ENCODE measurements at places on chromosomes 11 and 22.
A peak's percentile ranks its signal among the peaks of the same experiment; 100 is the strongest.

- no peak for DNase-seq
Measured at GRCh38 chr11:48006301-48006992, 26.1 kb downstream of the PTPRJ start.

- no peak for DNase-seq
Measured at GRCh38 chr22:42561856-42562255, 8.1 kb downstream of the SERHL2 start.

DNA sequence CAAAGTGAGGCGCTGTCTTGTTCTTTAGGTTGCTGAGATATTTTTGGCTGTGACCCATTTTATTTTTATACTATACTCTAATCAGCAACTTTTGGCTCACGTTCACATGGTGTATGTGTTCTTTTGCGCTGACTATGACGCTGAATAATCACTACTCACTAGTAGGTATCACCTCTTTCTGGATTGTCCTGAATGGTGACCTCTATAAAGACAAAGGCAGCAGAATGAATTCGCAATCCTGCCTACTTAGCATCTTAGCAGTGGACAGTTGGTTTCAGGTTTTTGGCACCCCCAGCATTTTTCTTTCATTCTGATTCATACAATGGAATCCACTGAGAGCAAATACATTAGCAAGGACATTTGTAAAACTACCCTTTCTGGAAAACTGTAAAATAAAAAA is 351.3 kb downstream of the JRKL start:
- DNase-seq: no peak

DNA sequence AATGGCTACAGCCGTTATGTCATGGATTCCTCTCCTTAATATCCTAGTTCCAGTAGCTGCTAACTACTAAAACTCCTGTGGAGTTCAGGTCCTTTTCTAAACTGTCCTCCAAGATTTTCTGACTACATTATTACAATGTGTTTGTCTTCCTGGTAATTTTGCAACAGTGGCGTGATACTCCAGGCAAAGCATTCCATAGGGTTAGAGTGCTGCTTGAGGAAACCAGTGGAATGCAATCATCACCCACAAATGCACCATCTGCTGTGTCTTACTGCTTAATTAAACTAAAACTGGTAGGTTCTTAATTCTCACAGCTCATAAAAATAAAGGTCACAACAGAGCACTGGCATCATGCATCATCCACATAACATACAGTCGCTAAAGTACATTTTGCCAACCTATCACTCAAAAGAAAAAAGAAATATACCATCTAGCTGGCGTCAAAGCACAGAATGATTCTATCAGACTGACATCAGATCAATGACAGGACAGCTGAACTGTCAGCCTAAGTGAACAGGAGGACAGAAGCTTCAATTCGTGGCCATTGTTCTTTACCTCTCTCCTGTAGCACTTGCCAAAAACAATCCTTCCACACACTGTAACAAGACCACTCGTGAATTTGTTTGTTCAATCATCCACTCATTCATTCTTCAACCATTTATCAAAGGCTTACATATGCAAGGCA is 182.5 kb downstream of the CADM1 start:
- DNase-seq: no peak

DNA sequence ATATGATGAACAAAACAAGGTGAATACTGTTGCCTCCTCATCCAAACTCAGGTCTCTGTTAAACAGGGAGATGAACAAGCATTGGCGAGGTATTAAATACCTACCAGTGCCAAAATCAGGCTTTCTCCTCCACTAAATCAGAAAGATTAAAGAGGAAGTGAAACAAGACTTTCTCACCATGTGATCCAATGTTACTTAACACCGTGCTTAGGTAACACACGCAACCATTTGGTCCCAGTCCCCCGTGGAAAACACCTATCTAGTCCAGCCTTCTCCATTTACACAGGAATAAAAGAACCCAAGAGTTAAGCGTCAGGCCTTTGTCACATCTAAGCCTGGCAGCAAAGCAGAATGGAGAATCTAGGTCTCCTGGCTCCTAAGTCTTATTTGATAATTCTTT is 34.5 kb downstream of the TENM4 start:
- DNase-seq: no peak

DNA sequence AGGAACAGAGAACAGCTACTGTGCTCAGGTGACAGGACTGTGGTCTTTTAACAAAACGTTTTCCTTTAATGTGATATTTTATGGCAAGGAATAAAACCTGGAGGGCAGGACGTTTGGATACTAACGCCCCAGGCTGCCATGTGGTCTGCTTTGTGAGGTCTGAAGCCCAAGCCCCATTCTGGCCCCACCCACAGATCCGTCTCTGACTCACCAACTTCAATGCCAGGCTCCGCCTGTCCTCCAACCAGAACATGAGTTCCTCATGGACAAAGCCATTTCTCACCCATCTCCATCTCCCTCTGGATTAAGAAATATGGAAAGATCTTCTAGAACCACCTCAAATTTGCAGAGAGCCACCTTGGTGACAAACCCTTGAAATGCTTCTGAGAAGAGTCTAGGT is 148.8 kb downstream of the CRYBB2 start:
- no peak for DNase-seq

GRCh38 chr11:24348908-24349307 is 147.9 kb upstream of the LUZP2 start:
- DNase-seq: no peak

GRCh38 chr11:100403816-100404215 is 283.3 kb upstream of the ARHGAP42 start:
- no peak for DNase-seq

- peak; percentile 76 for DNase-seq
Measured at GRCh38 chr22:46070803-46071450, 79.4 kb upstream of the PPARA start.

- no peak for DNase-seq
Measured at GRCh38 chr22:47022075-47022473, 259.6 kb downstream of the TBC1D22A start.

- DNase-seq: no peak
Measured at GRCh38 chr11:126588630-126589491, 233.4 kb downstream of the ST3GAL4 start.

DNA sequence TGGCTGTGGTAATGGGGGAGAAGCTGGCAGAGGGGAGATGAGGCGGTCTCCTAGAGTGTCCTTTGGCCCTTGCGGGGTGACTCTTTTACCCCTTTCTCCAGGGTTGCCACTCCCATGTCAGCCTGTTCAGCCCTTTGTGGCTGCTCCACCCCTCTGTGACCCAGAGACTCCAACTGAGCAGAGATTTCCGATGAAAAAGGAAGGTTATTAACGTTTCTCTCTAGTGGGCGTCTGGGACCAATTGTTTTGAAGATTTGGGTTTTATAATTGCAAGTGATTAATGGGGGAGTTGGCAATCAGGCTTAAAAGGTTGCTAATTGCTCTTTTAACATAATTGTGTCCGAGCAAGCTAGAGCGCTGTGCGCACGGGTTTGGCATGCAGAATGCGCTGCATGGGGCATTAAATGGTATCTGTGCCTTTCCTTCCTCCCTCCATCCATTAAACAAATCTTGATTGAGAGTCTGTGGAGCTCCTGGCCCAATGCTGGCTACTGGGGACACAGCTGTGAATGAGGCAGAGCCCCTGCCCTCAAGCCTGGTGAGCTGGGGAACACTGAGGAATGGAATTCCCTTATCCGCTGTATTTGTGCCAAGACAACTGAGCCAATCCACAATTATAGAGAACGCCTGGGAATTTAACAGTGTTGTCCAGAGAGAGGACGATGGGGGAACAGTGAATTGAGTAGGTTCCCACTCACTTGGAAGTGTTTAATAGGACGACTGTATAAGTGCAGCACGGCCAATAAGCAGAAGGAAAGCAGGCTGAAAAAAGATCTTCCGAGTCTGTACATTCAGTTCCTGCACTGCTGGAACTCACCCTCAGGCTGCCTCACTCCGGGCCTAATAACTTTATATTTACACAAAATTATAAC is 295.9 kb downstream of the MIAT start:
- no peak for DNase-seq

- no peak for DNase-seq
Measured at GRCh38 chr11:73271936-73272679, at the start of gene P2RY6. TSS of gene P2RY6 (plus strand) at chr11:73272338. CDS start at chr11:73296519, 24,181 bp downstream.

- no peak for DNase-seq
Measured at GRCh38 chr22:40183029-40183581, 5.4 kb downstream of the TNRC6B start.

DNA sequence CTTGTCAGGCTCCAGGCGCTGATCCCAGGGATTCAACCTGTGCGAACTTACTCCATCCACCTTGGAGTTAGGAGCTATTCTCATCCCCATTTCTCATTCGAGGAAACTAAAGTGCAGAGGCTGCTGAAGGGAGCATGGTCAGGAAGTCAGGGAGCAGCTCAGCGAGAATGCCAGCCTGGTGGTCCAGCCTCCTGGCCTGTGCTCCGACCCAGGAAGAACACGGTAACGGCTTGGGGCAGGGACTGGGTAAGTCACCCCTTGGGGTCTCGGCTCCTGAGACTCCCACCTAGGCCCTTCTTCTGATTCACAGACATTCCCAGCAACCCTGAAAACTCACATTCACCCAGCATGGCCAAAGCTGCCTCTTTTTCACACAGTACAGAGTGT is 132.8 kb downstream of the CRYBB2 start:
- no peak for DNase-seq

DNA sequence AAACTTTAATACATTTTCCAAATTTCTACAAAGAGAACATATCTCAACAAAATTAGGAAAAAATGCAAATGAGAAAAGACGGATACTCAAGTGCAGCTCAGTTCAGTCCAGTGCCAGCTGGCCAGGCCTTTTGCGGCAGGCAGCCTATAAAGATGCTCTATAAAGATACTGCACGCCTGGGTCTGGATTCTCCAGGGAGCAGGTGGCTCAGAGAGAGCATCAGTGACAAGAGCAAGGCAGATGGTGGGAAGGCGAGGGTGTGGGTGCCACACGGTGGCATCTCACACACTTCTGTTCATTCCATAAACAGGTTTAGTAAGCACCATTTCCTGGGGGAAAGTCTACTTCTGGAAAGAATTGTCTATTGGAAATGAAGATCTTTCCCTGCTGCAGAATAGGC is 18.1 kb upstream of the SCN3B start:
- DNase-seq: no peak

DNA sequence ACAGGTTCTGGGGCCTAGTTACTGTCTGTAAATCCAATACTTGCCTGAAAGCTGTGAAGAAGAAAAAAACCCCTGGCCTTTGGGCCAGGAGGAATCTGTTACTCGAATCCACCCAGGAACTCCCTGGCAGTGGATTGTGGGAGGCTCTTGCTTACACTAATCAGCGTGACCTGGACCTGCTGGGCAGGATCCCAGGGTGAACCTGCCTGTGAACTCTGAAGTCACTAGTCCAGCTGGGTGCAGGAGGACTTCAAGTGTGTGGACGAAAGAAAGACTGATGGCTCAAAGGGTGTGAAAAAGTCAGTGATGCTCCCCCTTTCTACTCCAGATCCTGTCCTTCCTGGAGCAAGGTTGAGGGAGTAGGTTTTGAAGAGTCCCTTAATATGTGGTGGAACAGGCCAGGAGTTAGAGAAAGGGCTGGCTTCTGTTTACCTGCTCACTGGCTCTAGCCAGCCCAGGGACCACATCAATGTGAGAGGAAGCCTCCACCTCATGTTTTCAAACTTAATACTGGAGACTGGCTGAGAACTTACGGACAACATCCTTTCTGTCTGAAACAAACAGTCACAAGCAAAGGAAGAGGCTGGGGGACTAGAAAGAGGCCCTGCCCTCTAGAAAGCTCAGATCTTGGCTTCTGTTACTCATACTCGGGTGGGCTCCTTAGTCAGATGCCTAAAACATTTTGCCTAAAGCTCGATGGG is 13.5 kb downstream of the PIK3IP1 start:
- peak; percentile 51 for DNase-seq

DNA sequence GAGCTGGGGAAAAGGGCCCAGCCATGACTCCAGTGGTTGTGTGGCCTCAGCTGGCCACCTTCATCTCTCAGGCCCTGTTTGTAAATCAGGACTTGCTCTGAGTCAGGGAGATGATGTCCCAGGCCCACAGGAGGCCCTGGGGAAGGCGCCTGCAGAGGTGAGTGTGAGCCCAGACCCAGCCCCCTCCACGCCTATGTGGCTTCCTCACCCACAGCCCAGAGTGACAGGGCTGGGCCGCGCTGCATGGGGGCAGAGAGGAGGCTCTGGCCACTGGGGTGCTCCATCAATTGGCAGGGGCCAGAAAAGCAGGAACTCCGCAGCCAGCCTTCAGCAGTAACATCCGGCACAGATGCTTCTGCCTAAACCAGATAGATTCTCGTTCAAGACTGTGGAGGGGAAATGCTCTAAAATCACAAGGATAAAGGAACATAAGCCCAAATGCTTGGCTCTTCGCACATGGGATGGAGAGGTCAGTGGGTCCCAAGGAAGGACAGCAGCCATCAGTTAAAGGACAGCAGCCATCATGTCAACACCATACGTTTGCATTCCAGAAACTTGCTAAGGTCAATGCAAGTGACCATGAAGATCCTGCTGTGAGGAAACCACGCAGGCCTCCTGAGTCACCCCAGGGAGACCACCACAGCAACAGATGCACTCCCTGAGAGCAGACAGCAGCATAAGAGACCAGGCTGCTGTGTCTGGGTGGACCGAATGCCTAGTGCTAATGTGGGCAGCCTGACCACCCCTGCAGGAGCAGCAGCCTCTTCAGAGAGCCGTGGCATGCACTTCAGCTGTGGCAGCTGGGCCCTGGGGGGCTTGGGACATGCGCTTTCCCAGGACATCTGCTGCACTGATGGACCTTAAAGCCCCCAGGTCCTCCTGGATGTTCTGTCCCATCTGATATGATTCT is 28.3 kb downstream of the OSBPL5 start:
- peak; percentile 17 for DNase-seq

DNA sequence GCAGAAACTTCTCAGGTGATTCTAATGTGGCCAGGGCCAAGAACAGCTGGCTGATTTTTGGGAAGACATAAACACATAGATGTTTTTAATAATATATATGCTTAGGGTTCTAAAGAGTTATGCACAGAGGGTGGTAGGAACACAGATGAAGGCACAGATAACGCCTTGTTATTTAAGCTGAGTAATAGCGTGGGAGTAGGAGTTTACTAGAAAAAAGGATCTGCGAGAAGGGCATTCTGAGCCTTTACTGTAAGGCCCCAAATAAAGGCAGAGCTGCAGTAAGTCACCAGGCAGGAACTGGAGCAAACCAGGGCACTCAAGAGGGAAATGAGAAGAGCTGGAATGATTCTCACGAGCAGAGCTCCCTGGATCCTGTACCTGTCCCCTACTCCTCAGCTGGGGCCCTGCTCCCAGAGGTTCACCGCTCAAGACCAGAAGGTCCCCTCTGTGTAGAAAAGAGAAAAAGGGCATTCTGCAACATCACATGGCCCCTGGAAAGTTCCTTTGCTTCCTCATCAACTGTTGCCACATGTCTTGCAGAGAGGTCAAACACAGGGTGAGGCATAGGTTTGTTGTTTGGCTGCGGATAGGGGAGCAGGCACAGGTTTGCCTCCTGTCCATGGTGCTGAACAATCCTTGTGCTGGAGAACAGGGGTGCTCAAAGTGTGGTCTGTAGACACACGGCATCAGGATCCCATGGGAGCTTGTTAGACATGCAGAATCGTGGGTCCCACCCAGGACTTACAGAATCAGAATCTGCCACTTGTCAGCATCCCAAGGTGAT is 125.7 kb downstream of the TENM4 start:
- no peak for DNase-seq

DNA sequence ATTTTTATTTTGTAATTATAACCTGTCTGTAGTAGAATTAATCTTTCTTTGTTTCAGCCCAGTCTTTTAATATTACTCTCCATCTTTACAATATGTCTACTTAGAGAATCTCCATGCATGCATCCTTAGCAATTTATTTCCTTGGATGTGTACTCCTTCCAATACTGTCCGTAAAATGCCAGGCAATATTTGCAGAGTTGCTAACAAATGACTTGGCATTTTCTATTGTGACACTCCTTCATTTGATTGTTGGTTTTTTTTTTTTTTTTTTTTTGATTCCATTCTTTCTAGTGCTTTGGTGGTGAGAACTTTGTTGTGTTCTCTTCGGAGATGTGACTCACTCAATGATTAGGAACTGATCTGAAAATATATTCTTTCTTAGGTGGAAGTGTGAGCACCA is 220.3 kb downstream of the CNTN5 start:
- no peak for DNase-seq
